Left hindlimb (tissue), 1 donor: ENCODE measurements at places on chromosomes 7 and 10.

- peak; percentile 39 for DNase-seq
Measured at GRCh38 chr10:72315054-72315453, 39.7 kb downstream of the DNAJB12 start.

- no peak for DNase-seq
Measured at GRCh38 chr10:87887146-87887545, 23.7 kb downstream of the PTEN start.

DNA sequence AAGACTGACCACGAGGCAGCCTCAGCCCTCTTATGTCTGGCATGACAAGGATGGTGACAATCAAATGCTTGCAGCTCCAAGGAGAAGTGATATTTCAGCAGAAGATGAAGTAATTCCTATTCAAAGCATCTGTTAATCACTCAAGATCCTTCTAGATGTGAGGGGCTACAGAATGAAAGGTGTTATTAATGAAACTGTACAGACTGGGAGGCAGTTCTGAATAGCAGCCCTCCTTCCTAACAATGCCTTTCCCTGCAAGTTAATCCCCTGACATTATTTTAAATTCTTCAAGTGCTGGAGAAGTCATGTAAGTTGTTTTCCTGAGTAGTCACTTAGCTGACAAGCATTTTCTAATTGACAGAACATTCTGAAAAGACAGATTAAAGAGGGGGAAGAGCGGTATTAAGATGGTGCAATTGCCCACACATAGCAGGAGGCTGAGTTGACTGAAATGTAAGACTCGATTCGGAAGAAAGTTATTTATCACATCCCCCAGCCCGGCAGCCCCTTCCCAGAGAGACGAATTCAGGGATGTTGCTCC lies 300.8 kb downstream of the GRID1 start:
- no peak for DNase-seq

GRCh38 chr7:92343714-92344113 lies 97.9 kb downstream of the ANKIB1 start:
- no peak for DNase-seq

DNA sequence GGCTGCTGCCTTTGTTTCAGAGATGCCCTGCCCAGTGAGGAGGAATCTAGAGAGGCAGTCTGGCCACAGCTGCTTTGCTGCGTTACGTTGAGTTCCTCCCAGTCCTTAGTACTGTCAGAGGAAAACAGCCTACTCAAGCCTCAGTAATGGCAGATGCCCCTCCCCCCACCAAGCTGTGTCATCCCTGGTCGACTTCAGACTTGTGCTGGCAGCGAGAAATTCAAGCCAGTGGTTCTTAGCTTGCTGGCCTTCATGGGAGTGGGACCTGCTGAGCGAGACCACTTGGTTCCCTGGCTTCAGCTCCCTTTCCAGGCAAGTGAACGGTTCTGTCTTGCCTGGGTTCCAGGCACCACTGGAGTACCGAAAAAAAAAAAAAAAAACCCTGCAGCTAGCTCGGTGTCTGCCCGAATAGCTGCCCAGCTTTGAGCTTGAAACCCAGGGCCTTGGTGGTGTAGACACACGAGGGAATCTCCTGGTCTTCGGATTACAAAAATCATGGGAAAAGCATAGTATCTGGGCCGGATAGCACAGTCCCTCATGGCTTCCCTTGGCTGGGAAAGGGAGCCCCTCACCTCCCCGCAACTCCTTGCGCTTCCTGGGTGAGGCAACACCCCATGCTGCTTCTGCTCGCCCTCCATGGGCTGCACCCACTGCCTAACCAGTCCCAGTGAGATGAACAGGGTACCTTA lies 9.1 kb downstream of the SDHAF3 start:
- no peak for DNase-seq

- DNase-seq, result peak; percentile 28
Measured at GRCh38 chr7:255721-256361, 34.1 kb upstream of the FOXL3 start.

DNA sequence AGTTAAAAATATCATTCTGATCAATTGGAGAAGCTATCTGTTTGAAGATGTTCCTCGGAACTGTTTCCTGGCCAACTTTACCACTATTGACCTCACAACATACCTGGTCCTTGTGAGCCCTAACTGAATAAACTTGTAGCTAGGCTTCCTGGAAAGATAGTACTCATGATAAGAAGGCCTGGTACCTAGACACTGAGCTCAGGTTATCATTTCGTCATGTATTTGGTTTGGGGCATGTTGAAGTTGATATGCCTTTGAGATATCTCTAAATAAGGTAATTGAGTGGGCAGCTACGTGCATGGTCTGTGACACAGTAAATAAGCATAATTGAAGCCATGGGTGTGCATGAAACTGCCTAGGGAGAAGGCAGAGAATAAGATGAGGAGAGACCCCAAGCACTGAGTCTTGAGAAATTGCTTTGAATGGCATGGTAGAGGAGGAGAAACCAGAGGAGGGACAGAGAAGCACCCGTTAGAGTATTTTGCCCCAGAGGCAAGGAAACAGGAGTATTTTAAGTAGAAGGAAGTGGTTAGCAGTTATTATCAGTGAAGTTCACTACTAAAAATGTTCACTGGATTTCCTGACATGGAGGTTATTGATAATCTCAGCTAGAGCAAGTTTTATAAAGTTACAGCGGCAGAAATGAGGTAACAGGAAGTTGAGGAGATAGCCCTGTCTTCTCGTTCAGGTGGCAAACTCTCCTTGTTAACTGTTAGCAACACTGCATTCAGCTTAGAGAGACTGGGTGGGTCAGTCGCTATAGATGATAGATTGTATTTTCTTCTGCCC lies 55.6 kb downstream of the CC2D2B start:
- no peak for DNase-seq

GRCh38 chr7:115359955-115360354 lies 438.1 kb downstream of the MDFIC start:
- DNase-seq, result no peak

DNA sequence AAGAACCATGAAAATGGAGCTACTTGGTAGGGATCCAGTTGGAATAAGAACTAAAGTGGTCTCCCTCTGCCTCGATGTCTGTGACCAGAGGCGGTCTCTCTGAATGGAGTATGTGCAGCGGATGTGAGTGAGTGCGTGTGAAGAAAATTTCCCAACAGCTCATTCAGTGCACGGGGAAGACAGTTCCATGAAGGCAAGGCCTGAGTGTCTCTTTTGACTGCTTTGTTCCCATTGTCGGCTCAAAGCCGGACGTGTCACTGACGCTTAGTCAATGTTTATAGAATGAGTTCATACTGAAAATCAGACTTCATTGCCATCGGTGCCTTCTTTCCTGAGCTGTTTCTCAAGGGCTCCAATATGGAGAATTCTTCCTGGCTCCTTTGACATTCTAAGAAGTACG lies 55.3 kb upstream of the GRB10 start:
- DNase-seq, result no peak

DNA sequence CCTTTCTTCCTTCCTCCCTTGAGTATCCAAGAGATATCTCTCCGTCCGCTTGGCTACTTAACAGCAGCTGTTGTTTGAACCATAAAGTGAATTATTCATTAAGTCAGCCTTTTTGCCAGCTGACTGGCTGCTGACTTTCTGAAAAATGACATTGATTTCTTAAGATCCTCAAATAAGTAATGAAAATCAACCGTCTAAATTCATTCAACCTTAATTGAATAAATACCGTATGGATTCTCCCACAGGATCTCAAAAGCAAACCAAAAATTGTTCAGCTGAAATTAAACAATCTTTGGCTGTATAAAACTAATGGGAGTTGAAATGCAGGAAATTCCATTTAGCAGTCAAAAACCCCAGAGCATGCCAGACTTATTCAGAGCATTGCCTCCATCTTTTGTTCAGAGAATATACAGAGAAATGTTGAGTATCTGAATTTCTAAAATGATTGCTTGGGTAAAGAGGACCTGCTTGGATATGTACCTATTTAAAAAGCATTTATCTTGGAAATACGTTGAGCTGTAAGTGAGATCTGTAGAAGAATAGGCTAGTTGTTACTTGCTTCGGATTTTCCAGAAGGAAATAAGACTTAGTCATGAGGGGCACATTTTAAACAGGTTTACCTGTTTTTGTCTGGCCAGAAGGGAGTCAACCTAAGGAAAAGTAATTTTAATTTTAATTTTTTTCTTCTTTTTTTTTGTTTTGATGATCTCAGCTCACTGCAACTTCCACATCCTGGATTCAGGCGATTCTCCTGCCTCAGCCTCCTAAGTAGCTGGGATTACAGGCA lies 136.2 kb downstream of the PLXDC2 start:
- no peak for DNase-seq

- no peak for DNase-seq
Measured at GRCh38 chr10:11678074-11678793, 63.9 kb upstream of the ECHDC3 start.

- DNase-seq, result no peak
Measured at GRCh38 chr7:34163956-34164355, 258.6 kb downstream of the BMPER start.

DNA sequence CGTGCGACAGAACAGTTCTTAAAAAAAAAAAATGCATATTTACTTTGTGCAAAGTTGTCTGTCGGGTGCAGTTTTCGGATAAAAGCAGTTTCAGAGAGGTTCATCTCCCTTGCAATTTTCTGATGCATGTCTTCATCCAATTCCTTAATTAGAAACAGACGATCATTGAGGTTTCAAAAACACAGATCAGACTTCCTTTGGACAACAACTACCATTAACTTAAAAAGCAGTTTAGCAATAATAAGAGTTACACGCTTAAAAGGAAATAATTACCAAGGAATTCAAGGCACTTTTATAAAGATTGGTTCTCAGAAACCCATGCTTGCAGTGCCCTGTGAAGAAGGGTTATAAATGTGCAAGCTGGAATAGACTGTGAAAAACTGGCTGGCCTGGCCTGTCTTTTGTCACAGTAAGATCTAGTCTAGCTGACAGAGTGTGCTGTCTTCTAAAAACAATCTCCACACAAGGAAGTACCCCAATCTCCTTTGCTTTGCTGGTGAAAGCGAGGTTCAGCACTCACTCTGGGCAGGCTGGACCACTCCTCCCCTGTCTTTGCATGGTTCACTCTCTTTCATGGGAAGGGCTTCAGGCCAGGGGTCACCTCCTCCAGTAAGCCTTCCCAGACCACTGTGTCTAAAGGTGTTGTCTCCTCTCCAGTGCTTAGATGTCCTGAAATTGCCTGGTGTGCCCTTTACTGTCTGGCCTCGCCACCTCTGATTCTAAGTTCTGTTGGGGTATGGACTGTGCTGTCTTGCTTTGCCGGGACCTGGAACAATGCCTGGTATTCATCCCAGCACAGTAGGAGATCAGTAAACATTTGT lies 34.8 kb upstream of the HNRNPH3 start:
- no peak for DNase-seq

DNA sequence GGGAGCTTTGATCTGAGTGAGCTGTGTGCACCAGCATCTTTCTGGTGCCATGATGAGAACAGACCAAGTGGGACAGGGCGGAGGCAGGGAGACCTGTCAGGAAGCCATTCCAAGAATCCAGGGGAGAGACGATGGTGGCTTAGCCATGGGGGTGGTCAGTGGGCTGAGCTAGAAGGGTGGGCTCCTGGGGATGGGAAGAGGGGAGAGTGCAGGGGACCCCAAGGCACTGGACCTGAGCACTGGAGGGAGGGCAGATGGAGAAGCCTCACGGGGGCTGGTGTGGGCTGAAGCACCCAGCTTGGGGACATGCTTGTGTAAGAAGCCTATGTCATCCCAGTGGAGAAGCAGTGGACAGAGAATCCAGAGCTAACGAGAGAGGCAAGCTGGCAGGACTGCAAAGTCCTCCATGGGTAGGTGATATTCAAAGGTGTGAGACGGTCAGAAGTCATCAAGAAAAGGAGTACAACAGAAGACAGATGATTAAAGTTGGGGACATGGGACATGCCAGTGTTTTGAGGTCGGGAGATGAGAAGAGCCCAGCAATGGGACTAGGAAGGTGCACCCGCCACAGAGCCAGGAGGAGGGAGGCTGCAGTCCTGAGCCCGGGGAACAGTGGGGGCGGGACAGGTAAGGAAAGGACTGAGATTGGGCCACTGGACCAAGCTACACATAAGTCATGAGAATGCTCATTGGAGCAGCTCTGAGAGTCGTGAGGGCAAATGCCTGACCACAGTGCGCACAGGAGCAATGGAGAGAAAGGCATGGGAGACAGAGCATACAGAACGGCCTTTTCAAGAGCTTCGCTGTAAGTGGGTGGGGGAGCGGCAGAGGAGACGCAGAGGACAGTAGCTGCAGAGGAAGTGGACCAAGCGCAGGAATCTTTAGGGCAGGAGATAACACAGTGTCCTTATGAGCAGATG lies 72.0 kb downstream of the GRID1 start:
- no peak for DNase-seq

DNA sequence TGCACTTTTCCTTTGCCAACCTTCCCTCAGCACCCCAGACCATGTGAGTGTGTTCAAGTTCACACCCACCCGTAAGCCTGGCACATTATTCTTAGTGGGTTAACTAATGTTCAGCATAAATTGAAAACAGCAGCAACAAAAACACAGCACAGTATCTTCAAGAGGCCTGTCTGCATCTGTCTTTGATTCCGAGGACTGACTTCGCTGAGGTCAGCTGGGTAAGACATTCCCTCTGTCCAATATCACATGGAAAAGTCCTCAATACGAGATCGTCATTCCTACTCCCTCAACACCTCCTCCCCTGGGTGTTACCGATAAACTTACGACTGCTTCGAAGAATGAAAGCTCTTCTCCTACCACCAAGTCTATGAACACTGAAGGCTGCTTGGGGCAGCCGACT lies 218.8 kb downstream of the SFMBT2 start:
- DNase-seq, result no peak

- DNase-seq, result no peak
Measured at GRCh38 chr7:17645500-17645899, 294.8 kb downstream of the SNX13 start.

DNA sequence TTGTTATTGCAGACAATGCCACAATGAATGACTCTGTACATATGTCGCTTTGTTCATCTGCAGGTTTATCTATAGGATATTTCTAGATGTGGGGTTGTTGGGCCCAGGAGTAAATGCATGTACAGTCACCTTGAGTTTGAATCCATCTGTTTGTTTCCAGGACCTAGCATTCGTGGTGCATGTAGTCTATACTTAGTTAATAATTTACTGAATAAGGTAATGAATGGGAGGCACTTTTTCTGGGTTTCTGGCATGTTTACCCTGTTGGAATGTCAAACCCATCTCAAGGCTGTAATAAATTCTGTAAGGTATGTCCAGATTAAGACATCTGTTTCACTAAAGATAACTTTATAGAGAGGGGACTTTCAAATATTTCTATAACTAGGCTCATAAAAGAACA lies 23.5 kb downstream of the HECTD2 start:
- DNase-seq, result no peak

- DNase-seq, result no peak
Measured at GRCh38 chr10:47419421-47419820, 35.3 kb upstream of the ZNF488 start.

DNA sequence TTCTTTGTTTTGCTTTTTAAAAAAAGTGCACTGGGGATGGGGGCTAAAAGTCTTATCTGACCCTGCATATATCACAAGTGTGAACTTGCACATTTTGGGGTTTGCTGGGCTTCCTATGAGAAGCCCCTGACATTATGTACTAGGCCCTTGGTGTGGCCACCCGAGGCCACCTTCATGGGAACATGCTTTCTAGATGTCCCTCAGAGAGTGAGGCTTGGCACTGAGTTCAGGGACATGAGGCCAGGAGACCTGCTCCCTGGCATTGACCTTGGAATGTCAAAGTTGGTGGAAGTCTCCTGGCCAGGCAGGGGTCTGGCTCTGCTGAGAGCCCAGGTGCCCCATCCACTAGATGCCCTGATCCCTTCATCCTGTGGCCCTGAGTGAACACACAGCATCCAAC lies 536.2 kb downstream of the TCERG1L start:
- no peak for DNase-seq
